Colonic mucosa (tissue), 4 donors: ENCODE measurements at places on chromosomes 13 and 19. TPM values are rescaled to one million over a fixed set of nuclear protein-coding genes. Genes with fewer than 3 reads are reported as not detected.
A peak's percentile ranks its signal among the peaks of the same experiment; 100 is the strongest.

GRCh38 chr19:50300814-50301606 lies 28.2 kb downstream of the KCNC3 start:
- no peak for DNase-seq

DNA sequence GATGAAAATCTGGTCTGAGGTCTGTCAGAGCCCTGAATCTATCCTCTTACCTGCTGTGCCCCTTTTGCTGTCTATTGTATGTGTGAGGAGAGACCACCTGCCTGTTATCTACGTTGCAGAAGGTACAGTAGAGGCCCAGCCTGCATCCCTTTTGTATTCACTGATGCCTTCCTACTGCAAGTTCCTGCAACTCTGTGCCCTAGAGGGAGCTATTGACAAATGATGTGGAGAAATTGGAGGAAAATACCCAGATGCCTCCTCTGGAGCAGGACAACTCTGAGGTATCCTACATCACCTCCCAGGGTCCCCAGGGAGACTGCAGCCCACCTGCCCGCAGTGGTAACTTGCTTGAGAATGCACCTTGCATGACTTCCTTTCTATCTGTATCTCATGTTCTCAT lies 33.7 kb downstream of the SIAH3 start:
- DNase-seq, result no peak

DNA sequence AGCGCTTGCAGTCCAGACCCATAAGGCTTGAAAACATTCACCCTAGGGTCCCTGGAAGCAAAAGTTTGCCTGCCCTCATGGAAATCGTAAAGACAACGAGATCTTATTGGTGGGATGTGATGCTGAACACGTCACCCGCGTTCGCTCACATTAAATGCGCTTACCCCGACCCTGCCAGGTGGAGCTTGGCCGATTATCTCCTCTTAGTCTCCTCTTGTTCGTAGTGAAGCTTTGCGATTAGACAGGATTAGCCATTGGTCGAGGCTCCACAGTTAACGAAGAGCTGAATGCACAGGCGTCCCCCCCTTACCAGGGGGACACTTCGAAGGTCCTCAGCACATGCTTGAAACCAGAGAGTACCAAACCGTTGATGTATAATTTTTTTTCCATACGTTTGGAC lies 16.0 kb upstream of the KDM4B start:
- DNase-seq, result no peak

DNA sequence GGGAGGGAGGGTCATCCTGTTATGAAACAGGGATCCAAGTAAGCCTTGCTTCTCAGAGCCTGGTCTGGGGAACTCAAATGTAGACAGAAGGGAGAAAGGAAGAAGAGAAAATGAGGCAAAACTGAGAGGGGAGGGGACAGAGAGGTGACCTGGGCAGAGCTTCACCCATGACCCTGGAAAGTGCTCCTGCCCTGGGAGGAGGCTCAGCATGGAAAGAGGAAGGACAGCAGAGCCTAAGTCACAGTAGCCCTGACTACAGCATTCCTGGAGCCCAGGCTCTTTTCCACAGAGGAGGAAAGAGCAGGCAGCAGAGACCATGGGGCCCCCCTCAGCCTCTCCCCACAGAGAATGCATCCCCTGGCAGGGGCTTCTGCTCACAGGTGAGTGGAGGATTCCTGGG lies at the start of gene CEACAM3:
Gene CEACAM3, plus strand, starts transcription at position 226 of the 400 bp plus-strand sequence. Its CDS starts 91 bp downstream, at position 317.
- DNase-seq, result no peak

DNA sequence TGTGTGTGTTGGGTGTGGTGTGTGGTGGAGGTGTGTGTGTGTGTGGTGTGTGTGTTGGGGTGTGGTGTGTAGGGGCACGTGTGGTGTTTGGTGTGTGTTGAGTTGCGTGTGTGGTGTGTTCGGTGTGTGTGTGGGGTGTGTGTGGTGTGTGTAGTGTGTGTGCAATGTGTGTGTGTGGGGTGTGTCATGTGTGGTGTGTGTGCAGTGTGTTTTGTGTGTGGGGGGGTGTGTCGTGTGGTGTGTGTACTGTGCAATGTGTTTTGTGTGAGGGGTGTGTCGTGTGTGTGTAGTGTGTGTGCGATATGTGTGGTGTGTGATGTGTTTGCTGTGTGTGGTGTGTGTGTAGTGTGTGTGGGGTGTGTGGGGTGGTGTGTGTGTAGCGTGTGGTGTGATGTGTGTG lies 6.0 kb upstream of the KPTN start:
- no peak for DNase-seq

DNA sequence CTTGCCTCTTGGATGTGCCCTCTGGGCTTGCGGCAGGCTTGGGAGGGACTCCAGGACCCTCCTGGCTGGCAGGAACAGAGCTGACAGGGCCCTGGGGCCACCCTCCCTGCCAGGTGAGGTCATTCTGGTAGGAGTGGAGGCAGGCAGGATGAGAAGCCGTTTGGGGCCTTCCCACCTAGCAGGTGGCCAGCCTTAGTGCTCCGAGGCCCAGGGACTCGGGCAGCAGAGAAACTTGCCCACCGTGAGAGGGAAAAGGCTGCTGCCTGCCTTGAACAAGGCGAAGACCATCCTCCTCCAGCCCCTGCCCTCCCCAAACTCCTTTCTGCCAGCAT lies 8.5 kb downstream of the RFX1 start:
- DNase-seq, result no peak

DNA sequence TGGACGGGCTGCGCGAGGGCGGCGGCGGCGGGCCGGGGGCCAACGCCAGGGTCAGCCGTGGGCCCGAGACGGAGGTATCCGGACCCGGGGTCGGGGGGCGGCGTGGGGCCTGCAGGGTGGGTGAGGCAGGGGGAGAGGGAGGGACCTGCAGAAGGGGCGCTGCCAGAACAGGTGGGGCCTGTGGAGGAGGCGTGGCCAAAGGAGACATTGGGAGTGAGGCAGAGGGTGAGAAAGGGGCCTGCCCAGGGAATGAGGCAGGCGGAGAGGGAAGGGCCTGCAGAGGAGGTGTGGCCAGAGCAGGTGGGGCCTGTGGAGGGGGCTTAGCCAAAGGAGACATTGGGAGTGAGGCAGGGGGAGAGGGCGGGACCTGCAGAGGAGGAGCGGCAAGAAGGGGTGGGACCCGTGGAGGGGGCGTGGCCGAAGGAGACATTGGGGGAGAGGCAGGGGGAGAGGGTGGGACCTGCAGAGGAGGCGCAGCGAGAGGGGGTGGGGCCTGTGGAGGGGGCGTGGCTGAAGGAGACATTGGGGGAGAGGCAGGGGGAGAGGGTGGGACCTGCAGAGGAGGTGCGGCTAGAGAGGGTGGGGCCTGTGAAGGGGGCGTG lies 4.2 kb downstream of the PRR36 start:
- DNase-seq, result peak; percentile 62

Gene ZNF177
- total RNA-seq, result 1.2 TPM
